ENCODE measurements at places on chromosomes 4 and X. TPM values are rescaled to one million over a fixed set of nuclear protein-coding genes. Genes with fewer than 3 reads are reported as not detected.

SPOCK3 gene
- not detected for total RNA-seq

NAT8L gene
- total RNA-seq, result 0.31 TPM

RAB9A gene
- 44.2 TPM for total RNA-seq

UGT2B7 gene
- 0.77 TPM for total RNA-seq

IL1RAPL2 gene
- not detected for total RNA-seq

ZMAT1 gene
- total RNA-seq, result 1.9 TPM

GPM6B gene
- total RNA-seq, result not detected

SERTM2 gene
- total RNA-seq, result not detected

DCAF12L2 gene
- not detected for total RNA-seq

AFF2 gene
- total RNA-seq, result not detected

ANXA3 gene
- total RNA-seq, result 1.1 TPM

FRG2 gene
- not detected for total RNA-seq

DUX4 gene
- total RNA-seq, result not detected

TLR7 gene
- total RNA-seq, result 25.2 TPM

PPARGC1A gene
- total RNA-seq, result not detected

CXCL1 gene
- not detected for total RNA-seq

NUDT10 gene
- not detected for total RNA-seq

VSIG4 gene
- 0.36 TPM for total RNA-seq

GAGE13 gene
- not detected for total RNA-seq

ALB gene
- 22.3 TPM for total RNA-seq

AMBN gene
- total RNA-seq, result not detected

CFP gene
- 7.2 TPM for total RNA-seq
